ENCODE measurements at places on chromosomes 1 and 21.

- no peak for DNase-seq
Measured at GRCh38 chr1:45820788-45821187, 17.4 kb downstream of the MAST2 start.

DNA sequence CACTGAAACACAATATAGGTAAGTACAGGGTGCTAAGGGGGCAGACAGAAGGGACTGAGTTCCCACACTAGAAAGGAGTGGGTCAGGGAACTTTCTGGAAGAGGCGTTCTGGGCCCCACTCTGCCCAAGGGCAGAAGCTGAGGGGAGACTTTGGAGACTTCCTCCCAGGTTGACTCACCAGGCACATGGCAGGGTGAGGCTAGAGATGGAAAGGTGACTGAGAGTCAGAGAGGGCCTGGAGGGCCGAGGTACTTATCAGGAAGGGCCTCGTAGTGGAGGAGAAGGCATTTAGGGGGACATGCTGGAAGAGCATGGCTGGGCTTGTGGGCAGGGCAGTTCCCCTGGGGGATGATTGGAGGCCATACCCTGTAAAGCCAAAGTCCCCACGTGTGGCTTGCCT lies 159.9 kb upstream of the JUN start:
- no peak for DNase-seq

GRCh38 chr1:1419363-1419812 lies 1.7 kb downstream of the ANKRD65 start:
- no peak for DNase-seq

DNA sequence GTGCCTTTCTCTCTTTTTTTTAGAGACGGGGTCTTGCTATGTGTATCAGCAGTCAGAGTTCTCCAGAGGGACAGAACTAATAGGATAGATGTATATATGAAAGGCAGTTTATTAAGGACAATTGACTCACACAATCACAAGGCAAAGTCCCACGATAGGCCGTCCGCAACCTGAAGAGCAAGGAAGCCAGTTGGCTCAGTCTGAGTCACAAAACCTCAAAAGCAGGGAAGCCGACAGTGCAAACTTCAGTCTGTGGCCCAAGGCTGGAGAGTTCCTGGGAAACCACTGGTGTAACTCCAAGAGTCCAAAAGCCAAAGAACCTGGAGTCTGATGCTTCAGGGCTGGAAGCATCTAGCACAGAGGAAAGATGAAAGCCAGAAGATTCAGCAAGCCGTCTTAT lies 16.3 kb upstream of the H3-3A start:
- no peak for DNase-seq

GRCh38 chr1:43536196-43536863 lies 5.6 kb downstream of the PTPRF start:
- DNase-seq = no peak

DNA sequence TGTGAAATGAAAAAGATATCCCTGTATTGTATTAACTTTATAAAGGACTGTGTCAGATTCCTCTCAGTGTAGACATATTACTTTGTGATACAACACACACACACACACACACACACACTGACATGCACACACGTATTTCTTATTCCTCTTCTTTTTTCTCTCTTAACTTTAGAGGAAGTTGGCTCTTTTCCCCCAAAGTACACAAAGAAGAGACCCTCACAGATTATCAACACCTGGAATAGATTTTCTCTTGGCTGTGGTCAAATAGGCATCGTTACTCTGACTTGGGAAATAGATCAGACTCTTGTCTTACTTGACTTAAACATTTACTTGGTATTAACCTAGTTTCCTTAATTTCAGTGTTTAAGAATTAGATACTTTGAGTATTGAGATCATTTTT lies 792.8 kb downstream of the ADGRL2 start:
- no peak for DNase-seq

DNA sequence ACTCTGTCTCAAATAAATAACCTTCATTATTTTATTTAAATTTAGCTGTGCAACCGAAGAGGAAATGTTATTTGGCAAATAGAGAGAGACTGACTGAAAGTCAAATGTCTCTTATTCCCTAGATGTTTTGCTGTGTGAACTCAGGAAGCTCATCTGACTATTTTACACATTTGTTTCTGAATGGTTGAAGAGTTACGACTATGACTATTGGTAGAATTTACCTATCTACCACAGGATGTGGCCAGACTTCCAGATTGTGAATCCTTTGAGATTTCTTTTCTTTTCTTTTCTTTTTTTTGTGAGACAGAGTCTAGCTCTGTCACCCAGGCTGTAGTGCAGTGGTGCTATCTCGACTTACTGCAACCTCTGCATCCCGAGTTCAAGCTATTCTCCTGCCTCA lies 5.3 kb upstream of the SDE2 start:
- DNase-seq = no peak

- no peak for DNase-seq
Measured at GRCh38 chr1:30708361-30708728, 15.0 kb downstream of the MATN1 start.

DNA sequence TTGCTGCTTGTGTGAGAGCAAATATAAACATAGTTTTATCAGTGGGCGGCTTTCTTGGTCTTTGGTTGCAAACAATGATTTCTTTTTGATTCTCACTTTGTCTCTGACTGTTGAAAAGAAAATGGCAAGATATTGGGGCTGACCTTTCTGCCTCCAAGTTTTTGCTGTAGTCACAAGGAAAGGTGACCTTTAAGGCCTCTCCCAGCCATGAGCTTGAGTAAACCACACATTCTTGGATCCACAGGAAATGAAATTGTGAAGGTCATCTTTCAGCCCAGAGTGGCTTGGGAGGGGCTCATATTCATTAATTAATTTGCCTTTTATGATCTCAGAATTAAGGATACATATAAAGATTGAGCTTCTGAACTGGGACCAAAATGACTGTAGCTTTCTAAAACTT lies 241.6 kb downstream of the BACH1 start:
- DNase-seq = no peak

DNA sequence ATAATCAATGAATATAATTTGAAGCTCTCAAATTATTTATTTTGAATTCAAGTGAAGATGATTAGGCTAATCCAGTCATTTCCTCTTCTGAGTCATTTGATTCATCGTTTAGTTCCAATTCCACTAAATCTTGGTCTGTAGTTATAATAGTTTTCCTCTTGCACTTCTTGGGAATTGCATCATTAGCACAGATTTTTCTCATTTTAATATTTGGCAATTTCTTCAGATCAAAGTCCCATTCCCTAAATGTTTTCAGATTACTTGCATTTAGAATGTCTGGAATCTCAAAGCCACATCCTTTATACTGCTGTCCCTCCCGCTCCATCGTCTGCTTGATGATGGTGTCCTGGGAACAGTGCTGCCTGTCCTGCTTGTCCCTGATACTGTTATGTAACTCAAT lies 43.5 kb downstream of the MAST2 start:
- DNase-seq = no peak

All from stimulated activated CD4-positive, alpha-beta T cell treated with anti-CD3 and anti-CD28 coated beads, TNF-alpha, amount 100 ng/mL, for 24 hours (primary cell).